ENCODE measurements at places on chromosomes 2 and 18. TPM values are rescaled to one million over a fixed set of nuclear protein-coding genes. Genes with fewer than 3 reads are reported as not detected.

GRCh38 chr18:70462078-70462439 lies 173.2 kb downstream of the SOCS6 start:
- DNase-seq = no peak

Gene ZNF804A
- polyA plus RNA-seq = not detected

- no peak for DNase-seq
Observed at GRCh38 chr2:100630473-100630977, 67.7 kb downstream of the PDCL3 start.

Gene FAM98A
- 7.3 TPM for polyA plus RNA-seq

GRCh38 chr2:169683425-169684134 lies 10.6 kb downstream of the CFAP210 start:
- no peak for DNase-seq

- peak; percentile 57 for DNase-seq
Observed at GRCh38 chr2:98569197-98569793, 39.0 kb downstream of the COA5 start.

GRCh38 chr2:71564361-71564760 lies 111.0 kb downstream of the DYSF start:
- DNase-seq = no peak

DNA sequence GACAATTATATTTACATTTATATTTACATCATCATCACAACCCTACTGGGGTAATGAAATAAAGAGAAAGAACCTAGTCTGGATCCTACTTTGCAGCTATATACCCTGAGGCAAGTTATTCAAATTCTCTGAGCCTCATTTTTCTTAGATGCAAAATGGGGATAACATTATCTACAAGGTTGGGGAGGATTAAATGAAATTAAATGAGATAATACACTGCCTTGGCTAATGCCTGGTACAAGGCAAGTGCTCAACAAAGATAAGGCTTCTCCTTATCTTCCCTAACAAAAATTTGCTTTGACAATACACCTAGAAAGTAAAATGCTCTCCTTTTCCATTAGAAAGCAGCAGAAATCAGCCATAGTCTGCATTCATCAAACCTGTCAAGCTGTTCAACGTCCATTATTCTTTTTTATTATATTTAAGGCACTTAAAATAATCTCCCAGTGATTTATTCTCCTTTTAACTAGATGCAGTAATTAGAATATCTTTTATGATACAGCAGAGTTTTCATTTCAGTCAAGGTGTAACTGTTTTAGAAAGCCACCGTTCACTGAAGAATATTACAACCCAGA lies 44.8 kb downstream of the TCF4 start:
- no peak for DNase-seq

Gene TUBA3E
- not detected for polyA plus RNA-seq

Gene KIF1A
- not detected for polyA plus RNA-seq

DNA sequence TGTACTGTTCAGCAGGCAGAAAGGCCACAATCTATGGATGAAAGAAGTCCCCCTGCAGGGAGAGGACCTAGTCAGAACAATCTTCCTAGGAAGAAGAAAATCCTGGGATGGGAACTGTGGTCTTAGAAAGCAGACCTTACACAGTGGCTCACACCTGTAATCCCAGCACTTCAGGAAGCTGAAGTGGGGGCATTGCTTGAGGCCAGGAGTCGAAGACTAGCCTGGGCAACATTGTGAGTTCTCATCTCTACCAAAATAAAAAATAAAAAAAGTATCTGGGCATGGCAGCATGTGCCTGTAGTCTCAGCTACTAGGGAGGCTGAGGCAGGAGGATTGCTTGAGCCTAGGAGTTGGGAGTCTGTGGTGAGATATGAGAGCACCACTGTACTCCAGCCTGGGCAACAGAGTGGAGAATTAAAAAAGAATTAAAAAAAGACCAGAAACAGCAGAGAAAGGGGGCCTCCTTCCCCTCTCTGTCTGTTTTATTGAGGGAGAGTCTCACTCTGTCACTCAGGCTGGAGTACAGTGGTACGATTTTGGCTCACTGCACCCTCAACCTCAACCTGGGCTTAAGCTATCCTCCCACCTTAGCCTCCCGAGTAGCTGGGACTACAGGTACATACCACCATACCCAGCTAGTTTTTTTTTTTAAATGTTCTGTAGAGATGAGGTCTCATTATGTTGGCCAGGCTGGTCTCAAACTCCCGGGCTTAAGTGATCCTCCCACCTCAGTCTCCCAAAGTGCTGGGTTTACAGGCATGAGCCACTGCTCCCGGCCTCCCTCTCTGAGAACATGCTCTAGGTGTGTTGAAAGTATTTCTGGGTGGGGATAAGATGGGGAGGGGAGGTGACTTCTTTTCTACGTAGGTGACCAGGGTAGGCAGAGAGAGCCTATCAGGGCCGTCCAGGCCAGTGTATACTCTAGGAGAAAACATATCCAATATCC lies 7.4 kb downstream of the RHOB start:
- DNase-seq = no peak

GRCh38 chr2:239774933-239775622 lies 250.1 kb downstream of the NDUFA10 start:
- no peak for DNase-seq

DNA sequence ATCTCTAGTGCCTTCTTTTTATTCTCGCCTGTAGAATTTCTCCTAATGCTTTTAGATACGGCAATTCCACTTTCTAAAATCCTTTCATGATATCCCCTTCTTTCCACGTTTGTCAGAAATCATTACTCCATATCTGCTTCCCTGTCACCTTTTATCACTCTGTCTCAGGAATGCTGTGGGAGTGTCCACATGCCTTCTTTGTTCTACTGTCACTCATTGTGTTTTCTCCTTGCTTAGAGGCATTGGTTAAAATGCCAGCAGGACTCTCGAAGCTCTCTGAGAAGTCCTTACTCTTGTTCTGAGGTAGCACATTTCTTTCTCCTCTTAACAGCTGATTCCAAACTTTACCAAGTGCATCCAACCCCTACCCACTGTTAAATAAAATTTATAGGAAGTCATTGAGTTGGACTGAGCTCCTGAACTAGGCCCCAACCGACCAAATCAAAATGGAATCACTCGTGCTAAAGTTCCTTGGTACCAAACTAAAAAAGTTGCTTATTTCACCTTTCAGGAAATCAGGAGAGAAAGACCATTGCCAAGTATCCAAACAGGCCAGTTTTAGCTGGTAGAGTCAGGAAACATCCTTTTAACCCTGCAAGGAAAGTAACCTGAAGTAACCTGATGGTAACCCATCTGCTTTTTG lies 10.6 kb upstream of the GALNT5 start:
- DNase-seq = no peak

Gene C2orf80
- polyA plus RNA-seq = not detected

Gene ATP8B1
- not detected for polyA plus RNA-seq

Gene TLX2
- polyA plus RNA-seq = not detected
